NCI-H460 (cell line): ENCODE measurements at places on chromosomes 3 and 15. TPM values are rescaled to one million over a fixed set of nuclear protein-coding genes. Genes with fewer than 3 reads are reported as not detected.

CLRN1 gene
- total RNA-seq, result not detected in 2 replicates

CLDN16 gene
- 0.78 and 0.87 TPM in 2 replicates for total RNA-seq

MST1 gene
- total RNA-seq, result 3.2 and 4.0 TPM in 2 replicates

CTXN2 gene
- total RNA-seq, result not detected in 2 replicates

ACAN gene
- total RNA-seq, result not detected in 2 replicates

LYSMD4 gene
- total RNA-seq, result 4.5 and 6.0 TPM in 2 replicates

DNA sequence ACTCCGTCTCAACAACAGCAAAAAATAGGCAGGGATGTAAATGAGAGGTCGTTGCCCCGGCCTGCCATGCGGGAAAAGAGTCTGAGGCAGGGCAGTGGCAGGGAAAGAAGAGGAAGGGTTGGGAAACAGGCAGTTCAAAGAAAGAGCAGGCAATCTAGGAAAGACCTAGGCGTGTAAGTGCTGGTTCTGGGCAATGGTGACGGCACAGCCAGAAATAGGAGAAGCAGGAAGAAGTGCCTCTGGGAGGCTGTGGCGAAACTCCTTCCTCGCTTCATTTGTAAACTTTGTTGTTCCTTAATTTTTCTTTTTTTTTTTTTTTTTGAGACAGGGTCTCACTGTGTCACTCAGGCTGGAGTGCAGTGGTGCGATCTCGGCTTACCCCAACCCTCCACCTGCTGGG is 4.3 kb downstream of the SLC51A start:
- DNase-seq, result no peak

DNA sequence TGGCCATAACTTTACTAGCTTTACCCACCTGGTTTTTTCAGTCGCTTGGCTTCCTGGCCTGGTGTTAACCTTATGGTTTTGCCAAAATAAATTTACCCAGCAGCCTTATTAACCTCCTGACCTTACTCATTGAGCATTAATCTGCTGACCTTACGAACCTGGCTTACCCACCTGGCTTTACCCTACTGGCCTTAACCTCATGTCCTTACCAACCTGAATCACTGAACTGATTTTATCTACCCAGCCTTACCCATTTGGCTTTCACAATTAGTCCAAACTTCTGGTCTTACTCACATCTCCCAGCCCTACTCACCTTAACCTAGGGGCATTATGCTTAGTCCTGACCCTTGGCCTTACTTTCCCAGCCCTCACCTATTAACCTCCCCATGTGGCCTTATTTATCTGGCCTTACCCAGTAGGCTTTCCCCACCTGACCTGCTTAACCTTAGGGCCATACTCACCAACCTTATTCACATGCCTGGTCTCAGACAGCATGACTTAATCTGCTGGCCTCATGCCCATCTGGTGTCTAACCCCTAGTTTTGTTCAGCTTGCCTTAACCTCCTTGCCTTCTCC is 93.4 kb downstream of the IL12A start:
- DNase-seq, result no peak

DNA sequence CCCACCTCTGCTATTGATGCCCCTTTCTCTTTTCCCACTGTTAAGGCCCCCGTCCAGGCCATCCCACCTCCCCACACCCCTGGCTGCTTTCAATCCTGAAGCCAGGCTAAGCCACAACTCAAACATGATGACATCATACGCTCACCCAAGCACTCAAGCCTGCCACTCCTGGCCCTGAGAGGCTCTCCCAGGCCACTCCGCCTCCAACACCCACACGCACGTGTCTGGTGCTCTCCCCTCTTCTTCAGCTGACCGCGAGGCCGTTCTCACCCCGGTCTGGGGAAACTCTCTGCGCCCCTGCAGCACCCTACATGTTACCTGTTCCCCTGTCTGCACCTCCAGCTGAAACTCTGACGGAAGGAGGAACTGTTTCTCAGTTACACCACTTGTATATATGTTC is 6.2 kb downstream of the ZXDC start:
- DNase-seq, result no peak

DNA sequence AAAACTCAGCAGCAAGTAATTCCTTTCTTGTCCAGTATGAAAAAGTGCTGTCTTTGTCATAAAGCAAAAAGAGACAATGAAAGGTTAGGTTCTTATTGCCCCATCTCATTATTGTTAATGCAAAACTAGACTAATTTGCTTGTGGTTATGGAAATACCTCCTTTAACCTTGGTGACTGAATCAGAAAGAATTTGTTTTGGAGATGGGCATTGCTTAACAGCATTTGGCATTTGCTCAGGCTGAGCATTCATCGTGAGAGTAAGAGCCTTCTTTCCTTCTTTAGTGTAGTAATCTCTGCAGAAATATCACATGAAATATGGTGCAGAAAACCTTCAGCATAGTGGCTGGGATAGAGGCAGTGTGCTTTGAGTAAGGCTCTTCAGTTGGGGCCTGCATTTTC is 103.1 kb downstream of the CNTN6 start:
- DNase-seq, result no peak

- no peak for DNase-seq
These were observed 198.9 kb upstream of the CBLB start for GRCh38 chr3:106067711-106068110.

GRCh38 chr3:185842241-185842640 is 17.4 kb upstream of the IGF2BP2 start:
- DNase-seq, result no peak

DNA sequence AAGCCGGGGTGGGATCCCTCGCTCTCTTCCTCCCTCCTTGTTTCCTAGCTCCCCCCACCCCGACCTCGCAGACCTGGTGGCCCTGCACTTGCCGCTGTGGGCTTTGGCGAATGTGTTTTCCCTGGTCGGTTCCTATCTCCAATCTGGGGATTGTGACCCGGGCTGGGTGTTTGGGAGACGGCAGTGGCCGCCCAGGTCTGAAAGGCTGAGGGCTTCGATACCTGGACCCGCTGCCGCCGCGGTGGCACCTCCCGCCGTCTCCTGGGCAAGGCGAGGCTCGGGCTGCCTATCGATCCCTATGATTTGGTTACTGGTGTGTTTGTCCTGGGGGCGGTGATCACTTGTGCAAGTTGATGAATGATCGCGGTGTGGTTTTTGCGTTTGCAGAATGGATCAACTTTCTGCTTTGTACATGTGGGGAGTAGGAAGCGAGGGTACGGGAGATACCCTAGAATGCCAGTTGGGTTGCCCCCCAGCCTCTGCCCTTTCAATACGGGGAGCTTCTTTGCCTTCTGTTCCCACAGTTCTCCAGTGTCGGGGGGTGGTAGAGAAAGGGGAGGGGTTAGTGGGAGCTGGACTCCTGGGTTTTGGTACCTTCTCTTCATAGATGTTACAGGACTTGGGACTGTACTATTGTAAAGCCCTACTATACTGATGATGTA is 3.0 kb downstream of the BBX start:
- no peak for DNase-seq

- DNase-seq, result no peak
These were observed 111.3 kb downstream of the CD47 start for GRCh38 chr3:107979538-107979937.

DNA sequence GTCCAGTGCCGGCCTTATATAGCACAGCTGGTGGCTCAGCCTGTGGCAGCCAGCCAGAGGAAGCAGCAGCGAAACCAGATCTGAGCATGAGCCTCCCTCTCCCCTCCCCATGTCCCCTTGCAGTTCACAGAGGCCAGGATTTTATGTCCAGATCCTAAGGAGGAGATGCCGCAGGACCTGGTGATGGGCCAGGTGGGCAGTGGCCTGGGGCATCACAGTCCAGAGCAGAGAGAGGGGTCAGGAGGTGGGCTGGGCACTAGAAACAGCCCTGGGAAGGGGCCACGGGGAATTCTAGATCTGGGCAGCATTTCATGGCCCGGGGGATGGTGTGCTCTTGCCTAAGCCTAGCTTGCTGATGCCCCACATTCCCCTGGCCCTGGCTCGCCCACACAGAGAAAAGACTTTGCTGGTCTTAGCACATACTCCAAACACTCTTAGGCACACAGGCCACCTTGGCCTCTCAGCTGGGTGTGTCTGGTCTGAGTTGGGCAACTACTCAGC is 259 bp upstream of the CILP start:
- no peak for DNase-seq

GRCh38 chr15:97995881-97996603 is 35.5 kb downstream of the ARRDC4 start:
- peak; percentile 6 for DNase-seq

DNA sequence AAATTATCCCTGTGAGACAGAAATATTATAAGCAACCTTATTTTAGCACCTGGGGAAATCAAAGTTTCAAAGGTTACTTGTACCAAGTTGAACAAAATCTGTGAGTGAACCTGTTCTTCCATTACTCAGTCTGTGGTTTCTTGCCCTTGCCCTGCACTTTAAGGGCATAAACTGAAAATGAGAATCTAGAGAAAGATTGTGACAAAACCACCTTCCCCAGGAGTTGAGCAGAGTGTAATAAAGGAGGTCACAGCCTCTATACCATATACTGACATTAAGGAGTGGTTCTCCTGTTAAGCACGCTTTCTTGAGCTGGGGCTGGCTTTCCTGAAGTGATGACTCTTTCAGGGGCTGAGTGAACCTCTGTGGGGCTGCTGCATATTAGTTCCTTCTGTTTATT is 143.4 kb downstream of the PDCD6IP start:
- DNase-seq, result no peak

DNA sequence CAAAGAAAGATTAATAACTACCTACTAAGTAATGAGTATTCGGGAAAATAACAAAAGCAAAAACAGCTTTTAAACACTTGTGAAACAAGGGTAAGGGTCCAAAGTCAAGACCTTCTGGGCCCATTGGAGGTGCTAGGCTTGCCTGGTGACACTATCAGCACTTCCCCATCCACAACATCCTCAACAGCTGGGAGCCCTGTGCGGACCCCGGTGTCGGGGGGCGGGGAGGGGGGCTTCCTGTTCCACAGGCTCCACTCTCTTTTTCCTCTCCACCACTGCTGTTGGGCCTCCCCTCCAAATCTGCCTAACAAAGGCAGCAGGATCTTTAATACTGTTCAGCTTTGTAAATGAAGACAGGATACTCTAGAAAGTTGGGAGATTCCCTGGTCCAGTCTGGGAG is 21.6 kb downstream of the NGRN start:
- no peak for DNase-seq
